Upper lobe of left lung (tissue), 6 donors: ENCODE measurements at places on chromosomes 5 and 9. TPM values are rescaled to one million over a fixed set of nuclear protein-coding genes. Genes with fewer than 3 reads are reported as not detected.

DNA sequence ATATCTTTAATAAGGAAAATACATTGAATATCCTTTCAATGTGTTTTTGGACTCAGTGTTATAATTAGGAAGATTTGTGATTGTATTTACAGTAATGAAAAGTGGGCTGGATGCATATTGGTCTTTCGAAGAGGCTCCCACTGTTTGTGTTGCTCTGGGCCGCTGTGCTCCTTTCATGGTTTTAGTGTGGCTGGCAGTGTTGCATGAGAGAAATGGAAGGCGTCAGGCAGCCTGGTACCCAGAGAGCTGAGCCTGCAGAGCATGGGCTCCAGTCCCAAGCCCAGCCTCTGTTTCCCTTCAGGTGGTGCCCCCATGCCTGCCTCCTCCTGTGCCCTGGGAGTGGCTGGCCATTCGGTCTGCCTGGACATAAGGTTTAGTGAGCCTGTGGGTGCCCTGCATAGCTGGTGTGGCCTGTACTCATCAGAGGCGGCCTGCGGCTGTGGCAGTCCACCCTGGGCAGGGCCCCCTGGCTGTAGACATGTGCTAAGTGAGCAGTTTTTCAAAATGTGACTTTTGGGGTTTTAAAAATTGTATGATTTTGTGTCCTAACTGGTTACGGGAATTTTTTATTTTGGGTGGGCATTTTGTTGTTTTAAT is 27.4 kb upstream of the FAM120AOS start:
- no peaks in the 10 kb centered on the region for H3K27me3 ChIP-seq
- H3K27ac ChIP-seq, result no peak overlapping the region
- DNase-seq, result no peak
- H3K4me3 ChIP-seq, result no peak overlapping the region

- H3K4me3 ChIP-seq, result no peak overlapping the region
- peaks cover 24% of the 10 kb centered on the region for H3K4me1 ChIP-seq
- H3K27me3 ChIP-seq, result no peaks in the 10 kb centered on the region
- no peak for DNase-seq
- H3K27ac ChIP-seq, result no peak overlapping the region
Observed at GRCh38 chr5:96968074-96968473, 32.2 kb downstream of the LNPEP start.

DNA sequence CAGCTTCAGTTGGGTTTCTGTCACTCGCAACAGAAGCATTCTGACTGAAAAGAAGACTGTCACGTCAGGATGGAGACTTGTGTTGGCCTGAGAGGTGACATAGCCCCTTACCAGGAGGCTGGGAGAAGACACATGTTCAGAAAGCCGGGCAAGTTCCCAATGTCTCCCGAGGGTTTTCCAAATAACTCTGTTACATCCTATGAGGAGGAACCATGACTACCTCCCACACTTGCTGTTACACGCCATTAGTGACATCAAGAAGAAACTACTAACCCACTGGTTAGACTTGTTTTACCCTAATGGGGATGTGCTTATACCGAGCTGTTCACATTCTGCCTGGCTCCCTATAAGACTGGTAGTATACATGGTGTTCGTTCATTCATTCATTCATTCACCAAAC is 33.3 kb downstream of the SH3PXD2B start:
- H3K4me1 ChIP-seq, result peaks cover 48% of the 10 kb centered on the region
- no peaks in the 10 kb centered on the region for H3K36me3 ChIP-seq
- H3K4me3 ChIP-seq, result no peak overlapping the region
- H3K27me3 ChIP-seq, result no peaks in the 10 kb centered on the region
- DNase-seq, result no peak

GRCh38 chr9:109012009-109012875 is 1.1 kb downstream of the CTNNAL1 start:
- peak overlapping the region; percentile 86 for H3K27ac ChIP-seq
- no peak for DNase-seq
- H3K27me3 ChIP-seq, result no peaks in the 10 kb centered on the region
- no peaks in the 10 kb centered on the region for H3K36me3 ChIP-seq
- H3K4me3 ChIP-seq, result peak overlapping the region; percentile 71
- H3K4me1 ChIP-seq, result peaks cover 24% of the 10 kb centered on the region

The OR13C9 gene
- not detected for total RNA-seq

The PCDHB11 gene
- 2.0 TPM for total RNA-seq

DNA sequence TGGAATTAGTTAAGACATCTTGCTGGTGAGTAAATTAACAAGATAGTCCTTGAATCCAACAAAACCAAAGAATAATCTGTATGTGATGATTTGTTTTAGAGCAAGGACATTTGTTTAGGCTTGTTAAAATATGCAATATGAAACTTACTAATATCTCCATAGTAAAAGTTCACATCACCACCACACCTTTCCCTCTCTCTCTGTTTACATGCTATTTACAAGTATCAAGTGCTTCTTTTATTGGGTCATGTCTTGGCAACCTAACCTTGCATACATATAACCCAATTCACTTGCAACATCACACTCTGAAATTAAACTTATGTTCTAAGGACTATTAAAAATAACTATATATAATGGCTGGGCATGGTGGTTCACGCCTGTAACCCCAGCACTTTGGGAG is 161.3 kb downstream of the CCDC192 start:
- no peak overlapping the region for H3K27ac ChIP-seq
- no peaks in the 10 kb centered on the region for H3K4me1 ChIP-seq
- DNase-seq, result no peak
- no peaks in the 10 kb centered on the region for H3K27me3 ChIP-seq
- H3K36me3 ChIP-seq, result no peaks in the 10 kb centered on the region

DNA sequence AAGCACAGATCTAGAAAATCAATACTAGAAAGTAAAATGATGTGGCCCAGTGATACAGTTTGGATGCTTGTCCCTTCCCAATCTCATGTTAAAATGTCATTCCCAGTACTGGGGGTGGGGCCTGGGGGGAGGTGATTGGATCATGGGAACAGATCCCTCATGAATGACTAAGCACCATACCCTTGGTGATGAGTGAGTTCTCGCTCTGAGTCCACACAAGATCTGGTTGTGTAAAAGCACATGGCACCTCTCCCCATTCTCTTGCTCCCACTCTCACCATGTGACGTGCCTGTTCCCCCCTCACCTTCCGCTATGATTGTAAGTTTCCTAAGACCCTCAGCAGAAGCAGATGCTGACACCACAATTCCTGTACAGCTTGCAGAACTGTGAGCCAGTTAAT is 234.2 kb upstream of the CDH6 start:
- H3K36me3 ChIP-seq, result no peaks in the 10 kb centered on the region
- no peak overlapping the region for H3K4me3 ChIP-seq
- H3K27me3 ChIP-seq, result no peaks in the 10 kb centered on the region
- H3K27ac ChIP-seq, result no peak overlapping the region

DNA sequence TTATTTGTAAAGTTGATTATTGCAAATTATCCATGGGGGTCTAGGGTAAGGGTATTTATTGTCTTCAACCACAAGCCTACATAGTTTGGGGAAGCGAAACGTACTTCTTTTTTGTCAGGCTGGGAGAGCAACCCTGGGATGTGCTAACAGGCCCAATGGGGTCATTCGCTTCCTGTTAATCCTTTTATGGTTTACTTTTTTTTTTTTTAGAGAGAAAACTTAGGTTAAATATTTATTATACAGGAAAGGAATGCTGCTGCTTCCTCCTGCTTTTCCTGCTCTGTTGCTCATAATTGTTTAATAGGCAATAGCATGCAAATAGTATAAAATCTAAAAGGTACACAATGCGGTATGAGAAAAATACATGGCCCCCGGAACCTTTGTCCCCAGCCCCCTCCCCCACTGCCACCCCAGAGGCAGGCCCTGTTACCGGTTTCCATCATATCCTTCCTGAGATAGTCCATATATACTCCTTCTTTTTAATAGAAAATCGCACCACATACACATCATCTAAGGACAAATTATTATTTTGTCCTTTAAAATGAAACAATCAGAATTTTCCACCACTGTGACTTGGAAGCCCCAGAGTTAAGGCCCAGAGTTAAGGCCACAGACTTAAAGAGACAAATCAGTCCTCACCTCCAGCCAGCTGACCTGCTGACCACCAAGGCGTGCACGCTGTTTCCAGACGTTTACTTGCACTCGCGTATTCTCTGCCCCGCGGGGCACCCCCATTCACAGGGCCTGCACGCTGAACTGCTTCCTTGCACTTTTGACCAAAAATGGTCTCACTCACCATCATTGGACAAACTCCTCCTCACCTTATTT is 83.9 kb downstream of the NDFIP1 start:
- no peak overlapping the region for H3K4me3 ChIP-seq
- H3K36me3 ChIP-seq, result no peaks in the 10 kb centered on the region
- H3K27me3 ChIP-seq, result no peaks in the 10 kb centered on the region

DNA sequence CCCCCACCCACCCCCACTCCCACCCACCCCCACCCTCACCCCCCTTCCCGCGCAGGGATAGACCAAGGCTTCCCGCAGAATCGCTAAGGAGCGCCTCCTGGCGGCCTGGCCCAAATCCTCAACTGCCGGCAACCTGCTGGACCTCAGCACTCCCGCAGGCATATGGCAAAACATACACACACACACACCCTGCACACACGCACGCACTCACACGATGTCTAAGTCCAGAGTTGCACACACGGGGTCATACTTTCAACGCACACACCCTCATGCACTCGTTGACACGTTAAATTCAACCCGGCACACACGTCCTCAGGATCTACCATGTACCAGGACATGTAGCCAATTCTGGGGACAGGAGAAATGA is 1.7 kb downstream of the CPLX2 start:
- peaks cover 20% of the 10 kb centered on the region for H3K27me3 ChIP-seq
- no peak overlapping the region for H3K4me3 ChIP-seq
- no peak overlapping the region for H3K27ac ChIP-seq
- H3K4me1 ChIP-seq, result peaks cover 16% of the 10 kb centered on the region
- H3K36me3 ChIP-seq, result no peaks in the 10 kb centered on the region
- no peak for DNase-seq

DNA sequence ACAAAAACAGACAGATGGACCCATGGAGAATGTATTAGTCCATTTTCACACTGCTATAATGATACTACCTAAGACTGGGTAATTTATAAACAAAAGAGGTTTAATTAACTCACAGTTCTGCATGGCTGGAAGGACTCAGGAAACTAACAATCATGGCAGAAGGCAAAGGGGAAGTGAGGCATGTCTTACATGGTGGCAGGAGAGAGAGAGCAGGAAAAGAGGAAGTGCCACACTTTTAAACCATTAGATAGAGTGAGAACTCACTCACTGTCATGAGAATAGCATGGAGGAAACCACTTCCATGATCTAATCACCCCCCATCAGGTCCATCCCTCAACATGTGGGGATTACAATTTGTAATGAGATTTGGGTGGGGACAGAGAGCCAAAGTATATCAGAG is 808.9 kb downstream of the CDH12 start:
- H3K27me3 ChIP-seq, result no peaks in the 10 kb centered on the region
- H3K27ac ChIP-seq, result no peak overlapping the region
- no peaks in the 10 kb centered on the region for H3K4me1 ChIP-seq
- DNase-seq, result no peak

- H3K27ac ChIP-seq, result no peak overlapping the region
- H3K36me3 ChIP-seq, result no peaks in the 10 kb centered on the region
- no peaks in the 10 kb centered on the region for H3K27me3 ChIP-seq
- H3K4me3 ChIP-seq, result no peak overlapping the region
- no peak for DNase-seq
- no peaks in the 10 kb centered on the region for H3K4me1 ChIP-seq
Observed at GRCh38 chr5:149706158-149706557, 24.0 kb upstream of the PPARGC1B start.

The CSF1R gene
- total RNA-seq, result 88.1 TPM

DNA sequence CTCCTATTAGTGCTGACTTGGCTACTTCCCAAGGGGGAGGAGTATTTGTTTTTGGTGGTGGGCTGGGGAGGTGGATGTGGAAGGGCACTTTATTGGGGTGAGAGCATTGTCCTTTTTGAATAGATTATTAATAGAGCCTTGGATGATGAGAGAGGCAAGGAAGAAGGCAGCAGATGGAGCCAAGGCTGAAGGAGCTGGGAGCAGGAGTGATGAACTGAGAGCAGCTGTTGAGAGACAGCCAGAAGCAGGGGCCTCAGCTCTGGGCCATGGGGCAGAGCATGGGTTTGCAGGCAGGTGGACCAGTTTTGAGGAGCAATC is 29.6 kb downstream of the RGS3 start:
- no peak overlapping the region for H3K4me3 ChIP-seq
- no peak for DNase-seq
- H3K27ac ChIP-seq, result no peak overlapping the region
- no peaks in the 10 kb centered on the region for H3K36me3 ChIP-seq

DNA sequence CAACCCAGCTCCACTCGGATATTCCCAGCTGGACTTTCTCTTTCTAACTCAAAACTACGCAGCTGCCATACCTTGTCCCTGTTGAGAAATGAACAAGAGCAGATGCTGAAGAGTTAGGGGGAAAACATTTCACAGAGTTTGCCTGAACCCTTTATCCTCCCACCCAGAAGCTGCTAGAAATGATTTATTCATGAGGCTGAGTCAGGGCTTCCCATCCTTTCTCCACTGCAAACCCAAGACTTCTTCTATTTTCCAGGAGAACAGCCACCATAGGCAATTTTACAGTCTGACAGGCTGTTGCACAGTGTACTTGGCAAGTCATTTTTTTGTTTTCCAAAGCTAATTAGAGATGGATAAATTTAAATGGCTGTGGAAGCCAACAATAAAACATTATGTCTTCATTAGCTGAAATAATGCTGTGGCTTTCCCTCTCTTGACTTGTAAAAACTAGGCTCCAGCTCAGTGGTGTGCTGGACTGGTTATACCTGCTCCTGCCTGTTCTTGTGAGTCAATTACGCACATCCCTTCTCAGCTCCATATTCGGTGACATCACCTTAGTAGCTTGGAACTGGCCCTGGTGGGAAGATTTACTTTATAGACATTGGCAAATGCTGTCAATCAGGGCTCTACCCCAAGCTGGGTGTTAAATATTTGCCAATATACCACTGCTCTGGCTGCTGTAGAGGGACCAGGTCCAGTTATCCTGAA is 71.9 kb downstream of the KIF4B start:
- no peak overlapping the region for H3K4me3 ChIP-seq
- H3K36me3 ChIP-seq, result no peaks in the 10 kb centered on the region
- DNase-seq, result no peak
- no peak overlapping the region for H3K27ac ChIP-seq
- no peaks in the 10 kb centered on the region for H3K4me1 ChIP-seq
- no peaks in the 10 kb centered on the region for H3K27me3 ChIP-seq

The TMEM252 gene
- not detected for total RNA-seq

The ZNF366 gene
- 4.3 TPM for total RNA-seq

DNA sequence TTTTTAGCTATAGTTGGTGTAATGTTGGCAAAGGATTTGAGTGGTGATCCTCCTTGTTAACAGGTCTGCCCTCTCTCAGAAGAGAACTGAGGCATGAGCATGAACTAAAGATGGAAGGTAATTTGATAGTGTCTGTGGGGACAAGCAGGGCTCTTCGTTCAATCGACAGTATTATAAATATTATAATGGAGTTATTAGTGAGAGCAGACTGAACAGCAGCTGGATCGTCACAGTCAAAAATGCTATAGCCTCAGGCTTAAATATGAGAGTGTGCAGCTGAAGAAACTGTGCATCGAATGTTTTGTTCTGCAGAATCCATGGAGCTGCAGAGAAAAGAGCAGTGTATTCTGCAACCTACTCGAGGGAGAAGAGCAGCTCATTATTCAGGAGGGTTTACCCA is 757.3 kb downstream of the DNAH5 start:
- no peaks in the 10 kb centered on the region for H3K4me1 ChIP-seq
- H3K27me3 ChIP-seq, result no peaks in the 10 kb centered on the region
- no peak overlapping the region for H3K27ac ChIP-seq
- no peak for DNase-seq
- no peak overlapping the region for H3K4me3 ChIP-seq
- H3K36me3 ChIP-seq, result no peaks in the 10 kb centered on the region

The C5orf58 gene
- not detected for total RNA-seq

The TXNDC8 gene
- not detected for total RNA-seq

- no peak overlapping the region for H3K4me3 ChIP-seq
- H3K4me1 ChIP-seq, result no peaks in the 10 kb centered on the region
- DNase-seq, result no peak
- H3K27ac ChIP-seq, result no peak overlapping the region
- H3K27me3 ChIP-seq, result no peaks in the 10 kb centered on the region
- H3K36me3 ChIP-seq, result peaks cover 7% of the 10 kb centered on the region
Observed at GRCh38 chr9:123658792-123659191, 271.1 kb downstream of the DENND1A start.
